ENCODE measurements at places on chromosomes 12 and 14. TPM values are rescaled to one million over a fixed set of nuclear protein-coding genes. Genes with fewer than 3 reads are reported as not detected.

GRCh38 chr12:19410629-19411185 lies 28.6 kb upstream of the AEBP2 start:
- no peak for DNase-seq

- no peak for DNase-seq
These were observed 314.3 kb upstream of the OR4E1 start for GRCh38 chr14:21987937-21988336.

- DNase-seq = no peak
These were observed 404.4 kb upstream of the MGAT4C start for GRCh38 chr12:86660488-86661147.

DNA sequence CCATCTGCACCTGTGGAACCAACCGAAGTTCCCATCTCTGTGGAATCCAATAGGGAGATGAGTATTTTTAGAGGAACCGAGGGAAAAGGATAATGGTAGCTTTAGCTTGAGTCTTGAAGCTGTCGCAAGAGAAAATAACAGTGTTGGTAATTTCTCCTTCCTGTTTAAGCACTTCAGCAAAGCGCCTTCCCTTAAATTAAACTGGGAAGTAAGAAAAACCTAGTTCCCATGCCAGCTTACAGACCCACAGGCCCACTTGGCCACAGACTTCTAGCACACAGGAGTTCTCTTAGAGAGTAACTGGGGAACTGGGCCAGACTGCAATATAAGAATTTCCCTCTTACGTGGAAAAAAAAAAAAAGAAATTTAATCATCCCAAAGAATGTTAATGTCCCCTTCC lies 223.8 kb downstream of the EFCAB11 start:
- DNase-seq = no peak

DNA sequence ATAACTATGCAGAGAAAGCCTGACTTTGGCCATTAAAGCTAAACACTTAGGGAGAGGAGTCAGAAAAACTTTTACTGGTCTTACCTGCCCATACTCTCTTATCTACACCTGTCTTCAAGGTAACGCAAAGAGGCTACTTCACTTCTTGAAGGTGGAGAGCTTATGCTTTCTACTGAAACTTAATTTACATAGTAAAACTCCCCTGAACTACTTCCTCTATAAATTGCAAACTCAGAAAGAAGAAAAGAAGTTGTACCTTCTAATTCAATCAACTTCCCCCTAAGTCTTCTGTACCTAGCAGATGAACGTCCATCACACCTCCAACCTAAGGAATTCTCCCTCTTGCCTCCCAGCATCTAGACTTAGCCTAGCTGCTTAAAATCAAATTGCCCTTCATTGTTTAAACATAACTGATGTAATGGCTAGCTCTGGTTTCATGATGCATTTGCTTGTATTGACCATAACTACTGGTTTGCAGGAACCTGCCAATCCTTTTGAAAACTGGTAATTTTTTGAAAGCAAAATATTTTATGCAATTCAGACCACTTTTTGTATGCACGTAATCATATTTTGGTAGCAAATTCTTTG lies 87.7 kb downstream of the STON2 start:
- DNase-seq = no peak

CCDC38 gene
- 0.89 TPM for polyA plus RNA-seq

KIF26A gene
- polyA plus RNA-seq = 6.2 TPM

SLCO1B1 gene
- 0.08 TPM for polyA plus RNA-seq

Data from renal cortex interstitium (tissue), 15 donors.